ENCODE measurements at places on chromosomes 13 and 19.

DNA sequence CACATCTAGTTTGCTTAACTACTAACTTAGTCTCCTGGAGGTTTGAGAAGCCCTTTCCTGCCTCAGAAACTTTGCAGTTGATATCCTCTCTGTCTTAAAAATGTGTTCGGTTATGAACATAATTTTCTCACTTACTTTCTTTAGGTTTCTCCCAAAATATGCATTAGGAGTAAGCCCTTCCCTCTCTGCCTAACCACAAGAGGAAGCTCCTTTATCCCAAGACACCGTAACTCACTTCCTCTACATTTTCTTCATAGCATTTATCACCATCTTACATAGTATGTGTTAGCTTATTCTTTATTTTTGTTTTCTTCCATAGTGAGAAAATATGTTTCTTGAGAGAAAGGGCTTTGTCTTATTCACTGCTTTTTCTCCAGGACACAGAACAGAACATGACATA lies 952.5 kb upstream of the ATXN8OS start:
- no peak for DNase-seq

DNA sequence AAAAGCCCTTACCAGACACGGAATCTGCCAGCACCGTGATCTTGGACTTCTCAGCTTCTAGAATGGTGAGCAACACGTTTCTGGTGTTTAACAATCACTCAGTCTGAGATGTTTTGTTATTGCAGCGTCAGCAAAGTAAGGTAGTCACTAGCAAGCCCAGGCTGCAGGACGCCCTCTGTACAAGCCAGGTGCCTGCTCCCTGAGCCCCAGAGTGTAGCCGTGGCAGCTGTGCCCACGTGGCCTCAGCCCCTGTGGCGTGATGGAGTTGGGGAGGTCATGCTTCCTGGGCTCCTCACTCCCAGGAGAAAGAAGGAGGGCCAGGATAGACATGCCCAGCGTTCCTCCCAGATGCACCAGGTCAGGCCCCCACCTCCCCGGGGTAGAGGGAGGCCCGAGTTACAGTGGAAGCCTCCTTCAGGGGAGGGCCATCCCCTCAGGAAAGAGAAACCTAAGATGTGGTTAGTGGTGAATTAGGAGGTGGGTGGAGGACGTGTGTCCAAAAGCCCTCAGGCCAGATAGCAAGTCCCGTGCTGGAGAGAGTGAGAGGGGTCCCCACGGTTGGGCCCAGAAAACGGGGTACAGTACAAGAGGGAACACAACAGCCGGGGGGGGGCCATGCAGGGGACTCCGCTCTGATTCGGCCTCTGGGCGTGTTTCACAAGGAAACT lies 169.6 kb upstream of the SOX1 start:
- DNase-seq: no peak

DNA sequence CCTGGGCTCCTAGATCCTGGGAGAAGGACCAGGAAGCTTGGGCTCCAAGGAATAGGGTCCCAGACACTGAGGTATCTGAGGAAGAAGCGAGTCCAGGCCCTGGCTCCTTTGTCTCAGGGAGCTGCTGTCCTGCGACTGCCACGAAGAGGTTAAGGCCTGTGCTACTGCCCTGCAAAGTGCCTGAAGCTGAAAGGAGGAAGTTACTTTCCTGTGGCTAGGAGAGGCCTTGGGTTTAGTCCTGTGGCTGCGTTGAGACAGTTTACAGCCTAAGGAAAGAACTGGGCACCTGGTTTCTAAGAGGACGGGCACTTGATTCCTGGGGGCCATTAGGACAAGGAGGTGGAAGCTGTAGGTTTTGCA lies 2.8 kb downstream of the MYADM start:
- DNase-seq: no peak

GRCh38 chr13:104310861-104311260 lies 1244.6 kb upstream of the SLC10A2 start:
- no peak for DNase-seq

DNA sequence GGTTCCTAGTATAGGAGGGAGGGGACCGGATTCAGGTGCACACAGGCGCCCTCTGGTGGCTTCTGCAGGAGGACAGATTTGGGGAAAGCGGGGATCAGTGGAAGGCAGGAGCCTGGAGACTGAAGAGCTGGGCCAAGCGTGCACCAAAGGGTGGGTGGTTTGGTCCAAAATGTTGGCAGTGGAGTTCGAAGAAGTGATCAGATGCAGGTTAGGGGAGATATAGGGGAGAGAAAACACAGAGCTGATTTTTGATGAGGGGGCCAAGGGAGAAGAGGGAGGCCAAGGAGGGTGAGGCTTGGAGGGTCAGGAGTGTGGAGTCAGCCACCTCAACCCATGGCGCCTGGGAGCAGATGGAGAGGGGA lies 6.8 kb upstream of the CARM1 start:
- DNase-seq: peak; percentile 65

GRCh38 chr13:98658131-98658530 lies 81.2 kb upstream of the STK24 start:
- DNase-seq: no peak

DNA sequence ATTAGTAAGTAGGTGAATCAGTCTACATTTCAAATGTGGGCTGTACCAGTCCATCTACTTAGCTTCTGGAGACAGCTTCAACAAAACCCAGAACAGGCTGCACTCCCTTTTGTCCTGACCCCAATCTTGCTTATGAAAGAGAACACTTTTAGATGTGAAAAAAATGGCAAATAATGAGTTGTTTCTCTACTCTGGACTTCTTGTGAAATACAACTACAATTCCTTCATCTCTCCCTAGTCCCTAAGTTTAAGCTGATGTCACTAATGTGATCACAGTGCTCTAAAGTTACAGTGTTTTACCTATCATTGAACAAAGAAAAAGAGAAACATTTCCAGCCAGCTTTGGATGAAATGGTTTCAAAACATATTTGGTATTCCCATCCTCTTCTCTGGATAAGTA lies 183.9 kb downstream of the LHFPL6 start:
- DNase-seq: no peak

DNA sequence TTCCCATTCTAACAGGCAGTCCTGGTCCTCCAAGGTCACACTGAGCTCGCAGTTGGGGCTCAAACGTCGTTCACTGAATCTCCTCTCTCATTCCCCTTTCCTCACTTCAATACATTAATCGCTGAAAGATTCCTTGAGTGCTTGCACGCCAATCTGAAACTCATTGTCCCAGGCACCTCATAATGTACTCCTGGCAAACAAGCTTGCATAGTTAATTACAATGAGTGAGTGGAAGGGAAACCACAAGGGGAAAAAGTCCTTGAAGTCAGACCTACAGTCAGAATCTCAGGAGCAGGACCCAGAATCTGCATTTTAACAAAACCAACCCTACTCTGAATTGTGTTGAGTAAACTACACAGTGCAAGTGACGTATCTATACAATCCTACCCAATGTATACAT lies 86.9 kb downstream of the CRYL1 start:
- DNase-seq: no peak

DNA sequence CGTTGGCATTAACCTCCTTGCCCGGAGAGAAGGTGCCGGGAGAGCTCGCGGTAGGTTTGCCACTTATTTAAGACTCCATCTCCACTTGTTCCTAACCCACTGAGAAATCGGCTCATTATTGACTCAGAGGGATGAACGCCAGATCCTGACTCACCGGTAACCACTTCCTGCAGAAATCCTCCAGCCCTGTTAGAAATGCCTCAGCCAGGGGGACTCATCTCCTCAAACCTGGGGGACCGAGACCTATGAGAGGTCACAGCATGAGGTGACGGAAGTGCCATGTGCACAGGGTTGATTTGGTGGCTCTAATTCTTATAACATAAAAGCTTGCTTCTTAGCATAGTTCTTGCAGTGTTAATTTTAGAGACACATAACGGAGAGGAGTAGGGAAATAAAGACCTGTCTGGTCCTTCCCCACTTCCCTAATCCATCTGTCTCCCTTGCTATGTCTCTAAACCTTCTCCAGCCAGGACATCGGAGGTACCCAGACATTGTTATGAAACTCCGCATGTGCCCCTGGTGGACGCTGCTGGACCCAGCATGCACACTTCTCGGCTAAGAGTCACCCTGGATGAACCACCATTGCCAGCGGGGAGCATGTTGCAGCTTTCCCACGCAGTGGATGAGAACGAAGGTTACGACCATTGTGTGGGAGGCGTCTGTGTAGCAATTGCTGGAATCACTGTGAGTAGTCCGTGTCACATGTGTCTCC lies 158.9 kb downstream of the EFNB2 start:
- DNase-seq: no peak

DNA sequence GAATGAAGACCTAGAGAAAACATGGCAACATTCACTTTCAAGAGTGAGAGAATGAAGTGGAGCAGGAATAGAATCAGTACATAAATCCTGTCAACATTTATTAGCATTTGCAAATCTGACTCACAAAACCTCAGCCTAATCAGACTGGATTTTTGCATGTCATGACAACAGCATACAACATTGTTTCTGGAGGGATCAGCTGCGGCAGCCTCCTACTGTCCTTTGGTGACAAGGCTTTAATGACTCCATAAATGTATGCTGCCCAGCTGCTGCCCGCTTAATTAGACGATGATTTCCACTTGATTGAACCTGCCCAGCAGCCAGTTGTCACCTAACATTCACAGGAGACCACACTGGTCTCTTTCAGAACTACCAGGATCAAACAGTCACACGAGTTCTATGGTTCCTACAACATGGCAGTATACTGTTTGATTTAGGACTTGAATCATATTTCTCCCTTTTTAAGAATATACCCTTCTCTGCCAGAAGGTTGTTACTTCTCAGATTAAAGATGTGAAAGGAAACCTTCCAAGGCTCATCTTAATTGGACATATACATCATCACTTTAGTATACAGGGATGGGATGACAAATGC lies 9.3 kb downstream of the EBPL start:
- DNase-seq: no peak

Measured in activated T-helper 1 cell treated with anti-CD3 and anti-CD28 coated beads, Interleukin-2, amount 50 U/mL, for 16 hours (primary cell).